Stimulated activated CD4-positive, alpha-beta T cell treated with anti-CD3 and anti-CD28 coated beads, Interleukin-4, amount 100 ng/mL, for 24 hours (primary cell): ENCODE measurements at places on chromosomes 2 and 18.

DNA sequence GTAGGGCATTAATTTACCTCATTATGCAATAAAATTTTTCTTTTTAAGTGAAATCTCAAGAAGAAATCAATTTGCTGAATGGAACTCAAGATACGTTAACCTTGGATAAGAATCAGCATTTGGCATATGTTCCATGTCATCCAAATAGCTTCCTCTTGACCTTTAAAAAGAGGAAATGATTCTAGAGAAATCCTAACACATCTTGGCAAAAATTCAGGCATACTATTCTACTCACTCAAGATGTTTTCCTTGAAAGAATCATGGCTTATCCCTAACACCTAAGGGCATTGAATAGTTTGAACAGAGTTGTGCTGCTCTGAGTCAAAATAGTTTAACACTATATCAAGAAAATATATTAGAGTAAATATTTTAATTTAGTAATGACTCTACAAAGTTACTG, 678.0 kb downstream of the EPHA4 start:
- DNase-seq = no peak

GRCh38 chr2:173371023-173371422, 16.4 kb downstream of the CDCA7 start:
- DNase-seq = no peak

GRCh38 chr2:237686659-237687136, 59.3 kb downstream of the LRRFIP1 start:
- no peak for DNase-seq

DNA sequence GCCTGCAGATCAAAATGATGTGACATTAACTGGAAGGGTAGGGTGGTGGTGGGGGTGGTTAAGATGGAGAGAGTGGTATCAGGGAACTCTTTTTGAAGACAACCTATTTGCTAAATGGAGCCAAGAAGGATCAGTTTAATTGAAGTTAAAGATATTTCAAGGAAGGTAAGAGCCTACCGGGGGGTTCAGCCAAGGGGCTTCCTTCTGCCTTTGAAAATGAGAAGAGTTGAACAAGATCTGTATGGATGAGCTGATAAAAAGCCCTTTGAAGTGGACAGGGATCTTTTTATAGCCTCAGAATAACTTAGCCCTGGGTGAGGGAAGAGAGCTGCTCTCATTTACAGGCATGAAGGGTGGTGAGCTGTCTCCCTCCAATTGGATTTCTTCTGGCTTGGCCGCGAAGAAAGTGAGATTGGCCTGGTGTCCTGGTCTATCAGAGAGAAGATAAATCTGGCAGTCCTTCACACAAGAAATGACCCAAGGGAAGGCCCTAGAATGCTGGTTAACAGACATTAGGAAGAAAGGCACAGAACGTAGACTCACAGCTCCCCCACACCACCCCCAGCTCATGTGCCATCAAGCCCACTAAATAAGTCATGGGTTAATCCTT, 439.8 kb downstream of the TNS1 start:
- no peak for DNase-seq

DNA sequence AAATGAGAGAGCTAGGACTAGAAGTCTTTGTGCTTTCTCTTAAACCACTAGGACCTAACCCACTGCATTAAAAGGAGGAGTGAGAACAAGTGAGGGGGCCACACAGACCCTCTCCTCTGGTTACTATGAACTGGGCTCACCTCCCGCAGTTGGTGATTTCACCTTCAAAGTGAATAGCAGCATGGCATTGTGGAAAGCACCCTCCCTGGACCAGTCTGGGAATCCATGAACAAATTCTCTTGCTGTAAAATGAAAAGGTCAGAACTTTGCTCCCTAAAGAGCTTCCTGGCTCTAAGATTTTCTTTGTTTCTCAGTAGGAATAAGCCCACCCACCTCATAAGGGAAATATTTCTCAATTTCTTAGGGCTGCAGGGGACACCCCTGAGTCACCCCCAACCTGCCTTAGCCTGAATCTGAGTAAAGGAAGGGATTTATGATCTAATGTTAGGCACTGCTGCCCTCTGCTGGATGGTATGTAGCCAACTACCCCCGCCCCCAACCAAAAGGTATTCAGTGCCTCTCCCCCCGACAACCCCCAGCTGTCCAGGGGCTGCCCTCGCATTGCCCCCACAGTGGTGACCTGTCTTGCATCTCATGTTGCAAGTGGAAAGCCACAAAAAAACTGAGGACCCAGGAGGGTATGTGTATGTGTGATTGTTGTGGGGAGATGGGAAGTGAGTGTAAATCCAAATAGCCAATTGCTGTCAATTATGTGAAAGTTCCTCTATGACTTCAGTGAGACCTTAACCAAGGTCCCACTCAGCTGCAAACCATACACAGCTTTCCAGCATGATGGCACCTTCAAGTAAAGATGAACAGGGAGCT, 230.9 kb upstream of the SLC14A2 start:
- peak; percentile 51 for DNase-seq

DNA sequence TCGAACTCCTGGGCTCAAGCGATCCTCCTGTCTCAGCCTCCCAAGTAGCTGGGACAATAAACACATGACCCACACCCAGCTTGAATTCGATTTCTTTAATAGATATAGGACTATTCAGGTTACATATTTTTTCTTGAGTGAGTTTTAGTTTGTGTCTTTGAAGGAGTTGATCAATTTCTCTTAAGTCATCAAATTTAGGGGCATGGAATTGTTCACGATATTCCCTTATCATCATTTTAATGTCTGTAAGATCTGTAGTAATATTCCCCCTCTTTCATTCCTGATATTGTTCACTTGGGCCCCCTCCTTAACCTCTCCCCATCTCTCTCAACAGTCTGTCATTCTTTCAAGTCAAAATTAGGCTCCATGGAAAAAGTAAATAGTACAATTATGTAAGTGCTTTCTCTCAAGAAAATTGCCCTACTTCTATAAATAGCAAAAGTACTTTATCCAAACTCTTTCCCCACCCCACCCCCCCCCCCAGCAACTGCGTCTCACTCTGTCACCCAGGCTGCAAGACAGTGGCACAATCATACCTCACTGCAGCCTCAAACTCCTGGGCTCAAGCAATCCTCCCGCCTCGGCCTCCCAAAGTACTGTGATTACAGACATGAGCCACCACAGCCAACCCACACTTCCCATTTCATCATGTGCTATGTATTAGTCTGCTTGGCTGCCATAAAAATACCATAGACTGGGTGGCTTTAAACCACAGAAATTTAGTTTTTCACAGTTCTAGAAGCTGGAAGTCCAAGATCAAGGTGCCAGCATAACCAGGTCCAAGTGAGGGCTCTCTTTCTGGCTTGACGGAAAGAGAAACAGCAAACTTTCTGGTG, 20.1 kb downstream of the WDR33 start:
- no peak for DNase-seq

GRCh38 chr2:88188748-88189147, 18.6 kb downstream of the THNSL2 start:
- no peak for DNase-seq

GRCh38 chr2:176177580-176178037, 10.9 kb upstream of the HOXD1 start:
- DNase-seq = no peak

DNA sequence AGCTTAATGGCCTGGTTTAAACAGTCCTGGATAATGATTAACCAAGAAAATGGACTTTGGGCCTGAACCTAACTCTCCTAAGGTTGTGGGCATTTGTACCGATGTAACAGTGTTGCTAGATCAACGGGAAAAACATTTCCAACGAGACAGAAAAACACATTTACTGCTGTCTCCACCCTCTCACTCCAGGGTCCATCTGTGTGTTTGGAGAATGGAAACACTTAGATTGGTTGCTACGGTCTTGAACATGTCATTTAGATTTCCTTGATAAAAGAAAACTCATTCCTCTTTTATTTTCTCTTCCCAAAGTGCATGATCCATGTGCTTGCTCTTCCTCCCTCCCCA, 88.0 kb downstream of the SOCS6 start:
- no peak for DNase-seq

DNA sequence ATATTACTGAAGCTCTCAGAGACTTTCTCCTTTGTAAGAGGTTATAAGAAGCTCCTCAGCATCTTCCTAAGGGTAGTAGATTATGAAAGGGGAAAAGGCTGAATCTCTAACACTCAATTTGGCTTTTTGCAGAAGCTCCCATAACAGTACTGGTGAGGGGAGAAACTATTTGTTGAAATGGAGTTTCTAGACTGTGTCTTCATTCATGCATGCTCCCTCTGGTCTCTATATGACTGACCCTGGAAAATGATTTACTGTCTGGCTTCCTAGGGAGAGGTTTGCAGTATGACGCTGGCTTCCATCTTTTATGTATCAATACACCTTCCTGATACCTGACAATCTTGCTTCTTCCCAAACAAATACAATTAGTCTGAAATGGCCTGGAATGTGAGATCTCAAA, 63.9 kb downstream of the LDAH start:
- DNase-seq = no peak

- DNase-seq = no peak
Observed at GRCh38 chr2:64166637-64167420, 22.6 kb upstream of the PELI1 start.

- no peak for DNase-seq
Observed at GRCh38 chr18:48153613-48154481, 223.4 kb upstream of the SMAD2 start.

GRCh38 chr2:137910641-137911040, 53.6 kb upstream of the HNMT start:
- DNase-seq = no peak

- DNase-seq = peak; percentile 29
Observed at GRCh38 chr2:174120346-174120745, 128.0 kb downstream of the OLA1 start.

GRCh38 chr2:26269571-26270158, 24.9 kb downstream of the HADHB start:
- DNase-seq = no peak

DNA sequence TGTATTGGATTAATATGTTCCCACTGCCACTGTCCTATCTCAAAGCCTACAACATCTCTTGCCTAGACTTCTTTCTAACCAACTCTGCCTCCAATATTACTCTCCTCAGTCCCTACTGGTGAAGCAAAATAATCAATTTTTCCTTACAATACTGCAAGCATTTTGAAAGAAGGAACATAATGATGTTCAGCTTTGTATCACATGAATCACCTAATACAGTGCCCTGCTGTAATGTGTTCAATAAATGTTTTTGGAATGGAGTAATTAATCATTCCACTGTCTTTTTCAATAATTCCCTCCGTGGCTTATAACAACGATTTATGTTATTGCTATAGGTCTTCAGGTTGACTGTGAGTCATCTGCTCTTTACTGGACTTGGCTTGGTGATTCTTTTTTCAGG, 356.4 kb downstream of the TDRD15 start:
- no peak for DNase-seq
